Fibroblast of the aortic adventitia (primary cell): ENCODE measurements at places on chromosomes 12 and 14.
A peak's percentile ranks its signal among the peaks of the same experiment; 100 is the strongest.

GRCh38 chr12:106044773-106045172, 94.0 kb downstream of the NUAK1 start:
- DNase-seq: peak; percentile 13

- peak; percentile 46 for DNase-seq
Observed at GRCh38 chr12:1716911-1717310, 26.0 kb downstream of the ADIPOR2 start.

GRCh38 chr12:115835445-115835844, 442.0 kb downstream of the MED13L start:
- DNase-seq: no peak

GRCh38 chr12:66637699-66638301, 41.1 kb downstream of the GRIP1 start:
- DNase-seq: peak; percentile 8

GRCh38 chr14:38053666-38054065, 154.0 kb upstream of the SSTR1 start:
- no peak for DNase-seq

DNA sequence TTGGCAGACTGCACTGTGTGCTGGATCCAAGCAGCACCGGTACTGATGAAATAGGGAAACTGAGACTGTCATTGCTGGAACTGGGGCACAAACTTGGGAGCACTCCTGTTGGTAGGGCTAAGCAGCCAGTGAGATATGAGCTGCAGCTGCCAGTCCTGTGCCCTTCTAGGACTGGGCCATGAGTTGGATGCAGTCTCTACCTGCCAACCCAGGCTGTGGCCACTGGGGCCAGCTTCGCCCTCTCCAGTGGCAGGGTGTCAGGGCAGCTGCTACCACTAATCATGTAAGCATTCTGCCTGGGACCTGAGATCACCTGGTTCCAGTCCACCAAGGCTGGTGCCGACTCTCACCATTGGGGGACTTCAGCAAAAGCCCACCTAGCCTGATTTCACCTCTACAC, 121.1 kb downstream of the PAWR start:
- DNase-seq: no peak

DNA sequence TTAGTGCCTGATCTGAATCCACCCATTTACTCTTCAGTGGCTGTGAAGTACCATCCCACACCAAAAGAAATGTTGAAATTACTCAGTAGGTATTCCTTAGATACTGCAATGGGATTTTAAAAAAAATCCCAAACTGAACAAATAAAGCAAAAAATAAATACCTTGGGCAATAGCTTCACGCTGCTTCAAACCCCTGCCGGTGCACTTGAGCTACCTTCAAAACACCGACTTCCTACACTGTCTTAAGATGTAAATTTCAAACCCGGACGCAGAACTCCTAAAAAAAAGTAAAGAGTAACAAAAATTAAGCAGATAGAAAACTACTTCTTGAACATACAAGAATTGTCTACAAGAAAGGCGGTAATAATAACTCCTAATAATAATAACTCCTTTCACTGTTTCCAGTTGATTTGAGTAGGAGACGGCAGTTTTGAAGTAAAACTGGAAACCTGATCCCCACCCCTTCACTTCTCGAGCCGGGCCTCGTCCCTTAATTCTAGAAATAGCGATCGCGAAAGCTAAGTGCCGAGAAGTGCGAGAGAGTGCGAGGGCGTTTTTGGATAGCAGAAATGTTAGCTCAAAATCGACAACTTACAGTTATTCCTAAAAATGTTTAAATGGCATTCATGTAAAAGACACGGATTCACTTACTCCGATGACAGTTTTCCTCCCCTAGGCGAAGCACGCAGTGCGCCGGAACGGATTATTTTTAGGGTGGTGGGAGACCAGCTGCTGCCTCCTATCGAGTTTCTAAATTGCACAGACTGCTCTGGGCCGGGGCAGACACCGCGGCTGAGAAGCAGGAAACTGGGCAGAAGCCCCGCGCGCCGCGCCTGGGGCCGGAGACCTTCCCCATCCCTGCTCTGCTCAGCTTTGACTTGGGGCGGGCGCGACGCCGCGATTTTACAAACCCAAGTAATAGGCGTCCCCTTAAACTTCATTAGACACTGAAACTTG, at the start of gene ABCC9:
Gene ABCC9, minus strand, starts transcription at position 878 of the 957 bp plus-strand sequence. CDS start 4,752 bp downstream, outside the sequence.
- DNase-seq: peak; percentile 59

GRCh38 chr14:28102001-28102400, 664.6 kb upstream of the FOXG1 start:
- no peak for DNase-seq

DNA sequence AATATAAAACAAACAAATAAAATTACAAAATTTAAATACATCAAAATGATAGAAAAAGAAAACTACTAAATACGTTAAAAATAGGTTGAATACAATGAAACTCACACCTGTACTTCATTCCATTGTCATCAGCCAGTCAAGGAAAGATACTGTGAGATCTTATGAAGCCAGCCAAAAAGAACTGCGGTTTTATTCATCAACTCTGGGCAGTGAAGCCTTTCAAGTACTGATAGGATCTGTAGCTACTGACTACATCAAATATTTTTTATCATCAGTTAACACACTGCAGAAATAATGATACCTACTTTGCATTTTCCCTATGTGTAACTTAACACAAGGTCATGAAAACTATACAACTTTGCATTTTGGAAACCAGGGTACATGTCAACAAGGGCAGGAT, 46.3 kb upstream of the FAR2 start:
- DNase-seq: no peak

GRCh38 chr12:9701380-9702154, 31.3 kb downstream of the CLECL1 start:
- DNase-seq: no peak

DNA sequence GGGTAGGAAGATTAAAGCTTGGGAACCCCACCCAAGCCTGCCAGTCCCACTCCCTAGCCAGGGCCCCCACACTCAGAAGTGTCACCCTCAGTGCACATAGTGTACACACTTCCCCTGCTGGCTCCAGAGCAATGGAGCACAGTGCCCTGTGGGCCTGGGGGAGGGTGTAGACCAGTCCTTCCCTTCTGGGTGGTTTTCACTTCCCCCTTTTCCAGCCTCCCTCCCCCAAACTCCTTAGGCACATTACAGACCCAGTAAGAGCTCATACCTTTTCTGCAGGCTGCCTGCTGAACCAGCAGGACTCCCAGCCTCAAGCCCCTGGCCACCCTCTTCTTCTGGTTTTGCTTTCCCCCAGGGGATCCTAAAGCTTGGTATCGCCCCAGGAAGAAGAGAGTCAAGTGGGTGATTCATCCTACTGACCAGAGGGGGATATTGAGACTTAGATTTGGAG, at the start of gene ZNF385A:
Gene ZNF385A, minus strand, starts transcription at position 143 of the 451 bp plus-strand sequence. CDS start 219 bp downstream, outside the sequence.
- DNase-seq: no peak

- peak; percentile 95 for DNase-seq
Observed at GRCh38 chr12:99911081-99911480, 73.7 kb downstream of the ANKS1B start.

GRCh38 chr14:29653303-29653702, 274.3 kb downstream of the PRKD1 start:
- DNase-seq: no peak

GRCh38 chr14:39467889-39468524, 35.8 kb upstream of the FBXO33 start:
- DNase-seq: peak; percentile 61

DNA sequence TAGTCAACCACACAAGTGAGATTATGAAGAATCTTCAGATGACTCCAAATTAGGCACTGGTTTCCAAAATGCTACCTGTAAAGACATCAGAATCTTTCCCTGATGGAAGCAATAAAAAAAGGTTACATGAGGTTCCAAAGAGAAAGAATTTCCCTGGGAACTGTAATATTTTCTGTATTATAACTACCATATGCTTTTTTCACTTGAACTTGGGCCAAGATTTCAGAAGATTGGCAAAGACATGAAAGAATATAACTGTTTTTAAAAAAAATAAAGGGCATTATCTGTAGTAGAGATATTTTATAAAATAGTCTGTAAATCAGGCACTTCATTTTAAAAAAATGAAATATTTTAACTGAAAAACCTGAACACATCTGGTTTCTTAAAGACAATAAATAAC, 12.9 kb downstream of the HECTD1 start:
- peak; percentile 56 for DNase-seq

DNA sequence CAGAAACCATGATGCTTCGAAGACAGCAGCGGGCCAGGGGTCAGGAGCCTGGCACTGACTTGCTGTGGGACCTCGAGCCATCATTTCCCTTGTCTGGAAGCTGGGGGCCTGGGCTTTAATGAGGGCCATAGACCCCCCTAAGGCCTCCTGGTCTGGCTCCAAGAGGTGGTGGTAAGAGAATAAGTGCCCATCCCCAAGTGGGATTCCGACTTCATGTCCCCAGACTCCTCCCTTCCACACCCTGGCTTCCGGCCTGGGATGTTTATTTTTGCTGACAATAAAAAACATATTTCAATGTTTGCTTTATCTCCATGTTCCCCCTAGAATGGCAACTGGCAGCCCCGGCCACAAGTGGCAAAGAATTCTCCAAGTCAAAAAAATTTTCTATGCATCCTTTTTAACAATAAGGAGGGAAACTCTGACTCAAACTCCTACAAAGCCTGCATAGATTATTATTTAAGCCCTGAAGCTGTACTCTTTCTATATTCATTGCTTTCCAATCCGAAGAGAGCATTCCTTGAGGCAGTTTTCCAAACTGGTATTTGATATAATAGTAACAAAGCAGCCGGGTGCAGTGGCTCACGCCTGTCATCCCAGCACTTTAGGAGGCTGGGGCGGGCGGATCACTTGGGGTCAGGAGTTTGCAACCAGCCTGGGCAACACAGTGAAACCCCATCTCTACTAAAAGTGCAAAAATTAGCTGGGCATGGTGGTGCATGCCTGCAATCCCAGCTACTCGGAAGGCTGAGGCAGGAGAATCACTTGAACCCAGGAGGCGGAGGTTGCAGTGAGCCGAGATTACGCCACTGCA, 84.0 kb downstream of the ITPK1 start:
- no peak for DNase-seq

GRCh38 chr14:102319351-102320032, at the start of gene ZNF839:
TSS of gene ZNF839 (plus strand) at chr14:102319746. CDS start at chr14:102319766, 20 bp downstream.
- DNase-seq: peak; percentile 88

DNA sequence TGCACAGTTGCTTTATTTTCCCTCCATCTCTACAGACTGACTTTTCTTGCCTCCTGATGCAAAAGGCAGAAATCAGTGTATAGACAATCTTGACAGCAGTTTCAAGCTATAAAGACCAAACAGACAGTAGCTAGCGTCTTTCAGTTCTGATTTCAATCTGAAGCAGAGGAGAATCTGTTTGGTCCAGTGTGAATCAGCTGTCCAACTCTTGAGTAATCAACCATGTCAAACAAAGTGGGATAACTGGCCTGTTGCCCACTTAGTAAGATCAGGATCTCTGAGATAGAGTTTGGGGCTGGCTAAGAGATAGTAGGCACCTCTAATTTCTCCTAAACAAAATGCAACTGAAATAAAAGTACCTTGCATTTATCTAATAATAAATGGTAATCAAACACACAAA, 797.4 kb upstream of the FBXO33 start:
- no peak for DNase-seq

GRCh38 chr12:124917135-124917840, 2.8 kb upstream of the UBC start:
- DNase-seq: peak; percentile 100

GRCh38 chr12:6828781-6829535, 751 bp downstream of the P3H3 start:
- peak; percentile 51 for DNase-seq

- no peak for DNase-seq
Observed at GRCh38 chr14:44163946-44164345, 343.1 kb downstream of the FSCB start.

- DNase-seq: no peak
Observed at GRCh38 chr14:68538639-68539038, 254.2 kb downstream of the ZFP36L1 start.

DNA sequence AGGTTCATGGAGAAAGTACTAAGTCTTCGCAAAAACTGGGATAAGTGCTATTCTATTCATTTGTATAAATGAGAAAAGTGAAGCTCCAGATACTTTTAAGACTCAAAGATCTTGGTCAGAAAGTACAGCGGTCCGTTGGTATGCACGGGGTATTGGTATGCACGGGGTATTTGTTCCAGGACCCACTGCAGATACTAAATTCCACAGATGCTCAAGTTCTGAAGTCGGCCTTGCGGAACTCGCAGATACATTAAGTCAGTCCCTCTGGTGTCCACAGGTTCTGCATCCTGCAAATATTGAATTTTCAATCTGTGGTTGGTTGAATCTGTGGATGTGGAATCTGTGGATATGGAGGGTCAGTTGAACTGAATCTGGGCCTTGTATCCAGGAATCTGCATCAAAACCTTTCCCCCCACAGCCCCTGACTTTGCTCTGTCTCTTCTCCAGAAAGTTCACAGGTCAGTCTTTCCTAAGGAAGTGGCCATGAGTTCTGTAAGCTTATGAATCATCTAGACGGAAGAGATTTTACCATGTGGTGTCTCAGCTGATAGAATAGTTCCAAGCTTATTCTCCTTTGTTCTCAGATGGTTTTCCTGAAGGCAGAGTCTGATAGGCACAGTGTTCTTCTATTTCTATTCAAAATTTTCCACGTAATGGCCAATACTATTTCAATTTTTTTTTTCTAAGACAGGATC, 274.7 kb downstream of the NEDD1 start:
- DNase-seq: no peak

DNA sequence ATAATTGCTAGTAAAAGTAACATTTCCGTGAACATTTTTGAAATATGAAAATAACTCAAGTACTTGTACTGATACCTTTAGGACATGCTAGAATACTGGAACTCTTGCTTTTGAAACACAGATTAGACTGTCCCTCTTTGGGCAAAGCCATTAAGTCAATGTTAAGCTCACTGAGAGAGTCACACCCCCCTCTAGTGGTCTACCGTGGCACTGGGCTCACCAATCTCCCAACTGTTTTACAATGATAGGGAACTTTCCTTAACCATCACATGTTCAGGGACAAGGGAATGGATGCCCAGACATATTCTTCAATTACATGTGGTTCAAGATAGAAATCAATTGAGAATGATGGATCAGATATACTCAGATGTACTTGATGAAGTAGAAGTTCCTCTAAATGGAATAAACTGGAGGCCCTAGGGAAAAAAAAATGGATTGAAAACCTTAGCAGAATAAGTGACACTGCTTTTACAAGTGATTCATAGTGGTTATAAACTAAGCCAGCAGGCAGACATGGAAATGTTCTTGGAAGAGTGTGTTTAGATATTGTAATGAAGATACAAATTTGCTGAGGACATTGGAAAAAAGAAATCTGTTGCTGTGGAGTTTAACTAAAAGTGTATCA, 17.8 kb downstream of the NANOG start:
- DNase-seq: peak; percentile 77

DNA sequence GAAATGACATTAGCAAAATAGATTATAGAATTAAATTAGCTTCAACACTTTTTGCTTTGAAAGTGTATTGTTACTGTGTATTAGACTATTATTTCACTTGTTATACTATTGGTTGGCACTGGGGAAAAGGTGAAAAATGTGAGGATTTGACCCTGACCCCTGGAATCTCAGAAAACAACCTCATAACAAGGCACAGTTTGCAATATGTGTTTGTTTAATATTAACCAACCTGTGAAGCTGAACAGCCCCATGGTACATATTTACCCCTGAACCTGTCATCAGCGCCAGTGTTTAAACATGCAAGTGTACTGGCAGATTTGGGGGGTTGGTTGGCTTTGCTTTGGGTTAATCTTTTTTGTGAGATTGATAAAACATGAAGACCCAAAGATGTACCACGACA, 11.7 kb downstream of the SLC38A4 start:
- DNase-seq: no peak

- peak; percentile 41 for DNase-seq
Observed at GRCh38 chr14:72883961-72884360, 9.9 kb downstream of the DPF3 start.
